NCI-H524 (cell line): ENCODE measurements at places on chromosomes 6 and 20.

GRCh38 chr6:162644153-162644552 lies 83.4 kb downstream of the PRKN start:
- DNase-seq, result no peak

GRCh38 chr6:149212892-149213801 lies 104.4 kb upstream of the TAB2 start:
- DNase-seq, result no peak

DNA sequence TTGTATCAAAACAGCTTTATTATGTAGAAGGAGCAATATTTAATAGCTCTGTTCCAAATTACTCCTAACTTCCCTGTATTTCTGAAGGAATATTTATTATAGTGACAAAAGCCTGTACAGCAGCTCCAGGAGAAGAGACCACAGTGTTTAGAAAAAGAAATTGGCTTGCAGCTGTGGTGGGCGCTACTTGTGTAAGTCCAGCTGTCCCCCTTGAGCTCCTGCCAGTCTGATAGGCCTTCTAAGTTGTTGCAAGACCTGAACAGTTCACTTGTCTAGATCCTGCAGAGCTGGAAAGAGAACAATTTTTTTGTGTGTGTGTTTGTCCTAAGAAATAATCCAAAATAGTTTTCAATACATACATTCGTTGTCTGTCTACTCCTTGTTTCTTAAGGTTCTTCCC lies 86.6 kb downstream of the JARID2 start:
- peak; percentile 63 for DNase-seq

GRCh38 chr6:151658091-151658490 lies 149.4 kb upstream of the ESR1 start:
- no peak for DNase-seq

DNA sequence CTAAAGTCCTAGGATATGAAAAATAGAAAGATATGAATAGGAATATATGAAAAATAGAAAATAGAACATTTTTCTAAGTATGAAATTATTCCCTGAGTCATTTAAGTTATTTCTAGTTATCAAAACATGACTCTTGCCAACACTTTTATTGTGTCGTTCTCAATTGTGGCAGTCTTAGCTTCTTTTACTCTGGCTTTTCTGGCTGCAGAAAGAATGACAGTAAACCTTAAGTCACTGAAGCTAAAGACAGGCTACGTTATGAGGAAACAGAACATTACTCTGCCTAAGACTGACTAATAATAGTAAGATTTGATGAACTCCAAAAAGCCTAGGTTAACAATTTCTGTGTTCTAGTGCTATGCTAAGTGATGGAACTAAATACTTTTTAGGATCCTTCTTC lies 74.6 kb downstream of the AIG1 start:
- no peak for DNase-seq

- DNase-seq, result no peak
Observed at GRCh38 chr20:63103402-63104311, 96.9 kb upstream of the BHLHE23 start.

DNA sequence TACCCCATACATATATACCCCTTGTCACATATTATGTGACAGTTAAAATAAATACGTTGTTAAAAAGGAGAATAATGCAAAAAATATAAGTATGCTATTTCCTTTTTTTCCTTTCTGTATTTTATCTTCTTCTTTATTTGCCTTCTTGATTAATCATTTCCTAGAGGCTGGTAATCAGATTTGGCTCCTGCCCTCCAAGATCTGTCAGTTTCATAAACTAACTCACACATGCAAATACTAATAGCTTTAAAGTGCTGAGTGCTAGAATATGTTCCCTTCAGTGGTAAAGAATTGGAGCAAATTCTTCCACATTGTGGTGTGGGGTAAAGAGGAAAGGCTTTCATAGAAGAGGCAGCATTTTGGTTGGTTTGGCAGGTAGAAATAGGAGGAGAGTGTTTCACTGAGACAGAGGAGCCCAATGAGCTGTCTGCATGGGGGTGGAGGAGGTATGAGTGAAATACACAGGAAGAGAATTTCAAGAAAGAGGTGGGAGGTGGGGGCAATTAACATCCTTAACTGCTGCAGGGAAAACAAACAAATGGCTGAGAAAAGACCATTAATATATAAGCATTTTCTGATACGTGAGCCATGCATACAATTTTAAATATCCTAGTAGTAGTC lies 523.9 kb downstream of the BMP2 start:
- DNase-seq, result no peak

- no peak for DNase-seq
Observed at GRCh38 chr20:36471885-36472636, 69.3 kb upstream of the MYL9 start.

DNA sequence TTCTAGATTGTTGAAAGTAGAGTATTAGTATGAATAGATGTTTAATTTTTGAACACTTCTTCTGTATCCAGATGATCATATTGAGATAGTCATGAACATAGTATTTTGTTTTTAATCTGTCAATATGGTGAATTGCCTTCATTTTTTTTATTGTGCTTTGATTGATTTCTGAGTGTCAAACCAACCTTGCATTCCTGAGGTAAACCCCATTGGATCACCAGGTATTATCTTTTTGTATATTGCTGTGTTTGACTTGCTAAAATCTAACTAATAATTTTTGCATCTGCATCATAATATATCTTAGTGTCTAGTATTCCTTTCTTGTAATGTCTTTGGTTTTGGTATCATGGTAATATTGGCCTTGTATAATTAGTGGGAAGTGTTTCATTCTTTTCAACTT lies 25.5 kb downstream of the SERPINB1 start:
- DNase-seq, result no peak

GRCh38 chr6:107331409-107332386 lies 127.7 kb downstream of the PDSS2 start:
- peak; percentile 84 for DNase-seq

GRCh38 chr6:104640150-104640700 lies 219.5 kb downstream of the HACE1 start:
- DNase-seq, result no peak

DNA sequence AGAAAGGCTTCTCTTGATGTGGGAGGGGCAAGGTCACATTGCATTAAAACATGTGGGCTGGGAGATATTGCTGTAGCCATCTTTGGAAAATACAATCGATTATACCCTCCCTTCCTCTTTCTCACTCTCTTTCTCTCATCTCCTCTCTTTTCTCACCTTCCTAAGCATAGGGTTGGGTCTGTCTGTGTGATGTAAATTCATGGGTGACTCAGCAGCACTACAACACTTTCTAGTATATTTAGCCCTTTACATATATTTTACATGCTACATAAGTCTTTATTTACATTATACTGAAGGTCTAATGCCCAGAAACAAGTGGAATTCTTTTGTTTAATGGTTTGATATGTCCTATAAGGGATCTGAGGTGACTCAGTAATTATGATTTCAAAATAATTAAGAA lies 634.8 kb upstream of the FLRT3 start:
- DNase-seq, result no peak

DNA sequence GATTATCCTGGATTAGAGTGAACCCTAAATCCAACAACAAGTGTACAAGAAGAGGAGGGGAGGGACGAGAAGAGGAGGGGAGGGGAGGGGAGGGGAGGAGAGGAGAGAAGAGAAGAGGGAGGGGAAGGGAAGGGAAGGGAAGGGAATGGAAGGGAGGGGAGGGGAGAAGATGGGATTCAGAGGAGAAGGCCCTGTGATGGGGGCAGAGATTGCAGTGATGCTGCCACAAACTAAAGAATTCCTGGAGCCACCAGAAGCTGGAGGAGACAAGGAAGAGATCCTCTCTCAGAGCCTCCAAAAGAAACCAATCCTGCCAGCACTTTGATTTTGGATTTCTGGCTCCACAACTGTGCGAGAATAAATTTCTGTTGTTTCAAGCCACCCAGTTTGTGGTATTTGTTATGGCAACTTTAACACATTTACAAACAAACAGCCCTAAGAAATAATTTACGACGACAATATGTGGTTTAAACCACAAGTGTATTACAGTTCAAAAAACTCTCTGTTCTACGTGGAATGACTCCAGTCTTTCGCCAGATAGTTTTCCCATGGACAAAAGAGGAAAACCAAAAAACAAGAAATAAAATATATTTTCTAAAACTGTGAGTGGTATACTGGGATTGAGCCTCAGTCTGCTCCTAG lies 235.4 kb downstream of the HDGFL1 start:
- DNase-seq, result no peak

DNA sequence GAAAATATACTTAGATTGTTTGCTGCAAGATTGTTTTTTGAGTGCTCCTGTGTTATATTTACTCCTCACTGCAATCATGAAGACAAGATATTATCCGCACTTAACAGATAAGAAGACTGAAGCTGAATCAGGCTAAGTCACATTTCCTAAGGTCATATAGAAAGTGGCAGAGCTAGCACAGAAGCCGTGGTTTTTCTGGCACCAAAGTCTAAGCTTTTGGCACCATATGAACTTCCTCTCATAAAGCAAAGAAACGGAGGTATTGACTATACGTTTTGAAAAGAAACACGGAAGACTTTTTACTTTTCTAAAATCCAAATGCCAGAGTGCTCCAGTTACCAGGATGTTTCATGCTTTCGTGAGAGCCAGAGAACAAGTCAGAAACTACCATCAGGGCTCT lies 9.3 kb upstream of the DTD1 start:
- no peak for DNase-seq

GRCh38 chr6:45450831-45451230 lies 73.1 kb upstream of the SUPT3H start:
- no peak for DNase-seq

GRCh38 chr6:25359191-25359861 lies 80.2 kb downstream of the CARMIL1 start:
- no peak for DNase-seq

GRCh38 chr6:157211603-157212455 lies 111.5 kb downstream of the TMEM242 start:
- DNase-seq, result no peak

- DNase-seq, result no peak
Observed at GRCh38 chr6:138865480-138866109, 69.7 kb downstream of the ECT2L start.

DNA sequence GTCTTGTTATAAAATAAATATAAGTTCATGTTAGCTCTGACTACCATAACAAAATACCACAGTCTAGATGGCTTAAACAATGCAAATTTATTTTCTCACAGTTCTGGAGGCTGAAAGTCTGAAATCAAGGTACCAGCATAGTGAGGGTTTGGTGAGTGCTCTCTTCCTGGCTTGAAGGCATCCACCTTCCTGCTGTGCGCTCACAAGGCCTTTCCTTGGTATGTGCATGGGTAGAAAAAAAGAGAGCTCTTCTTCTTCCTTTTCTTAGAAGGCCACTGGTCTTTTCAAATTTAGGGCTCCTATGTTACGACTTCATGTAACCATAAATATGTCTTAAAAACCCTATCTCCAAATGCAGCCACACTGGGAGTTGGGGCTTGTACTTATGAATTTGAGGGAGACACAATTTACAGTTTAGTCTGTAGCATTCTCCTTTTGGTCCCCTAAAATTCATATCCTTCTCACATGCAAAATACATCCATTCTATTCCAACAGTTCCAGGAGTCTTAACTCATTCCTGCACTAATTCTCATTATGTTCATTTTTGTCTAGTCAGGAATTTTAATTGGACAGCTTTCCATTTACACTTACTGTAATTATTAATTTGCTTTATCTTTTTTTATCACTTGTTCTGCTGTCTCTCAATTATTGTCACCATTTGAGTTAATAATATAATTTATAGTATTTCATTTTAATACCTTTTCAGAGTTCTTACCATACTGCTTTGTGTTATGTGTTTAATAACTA lies 381.9 kb upstream of the EPHA7 start:
- no peak for DNase-seq
